ENCODE measurements at places on chromosomes 7 and 10.

DNA sequence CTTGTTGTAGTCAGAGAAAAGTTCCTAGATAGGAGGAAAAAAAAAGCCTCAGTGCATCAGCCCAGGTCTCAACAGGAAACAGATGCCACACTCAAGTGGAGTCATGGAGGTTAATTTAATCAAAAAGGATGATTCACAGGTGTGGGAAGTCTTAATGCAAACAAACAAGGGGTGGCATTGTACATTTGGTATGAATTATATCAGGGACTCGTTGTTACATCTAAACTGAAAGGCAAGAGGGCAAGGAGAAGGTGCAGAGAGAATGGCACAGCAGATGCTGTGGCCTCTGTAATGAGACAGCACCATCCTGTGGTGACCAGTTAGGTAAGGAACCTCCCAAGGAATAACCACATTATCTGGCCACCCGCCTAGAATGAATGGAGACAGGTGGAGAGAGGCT lies 133.7 kb downstream of the PTPRZ1 start:
- DNase-seq, result no peak

- DNase-seq, result no peak
Measured at GRCh38 chr7:120272701-120273475, at the start of gene KCND2. Gene KCND2, plus strand, starts transcription at chr7:120273175.

DNA sequence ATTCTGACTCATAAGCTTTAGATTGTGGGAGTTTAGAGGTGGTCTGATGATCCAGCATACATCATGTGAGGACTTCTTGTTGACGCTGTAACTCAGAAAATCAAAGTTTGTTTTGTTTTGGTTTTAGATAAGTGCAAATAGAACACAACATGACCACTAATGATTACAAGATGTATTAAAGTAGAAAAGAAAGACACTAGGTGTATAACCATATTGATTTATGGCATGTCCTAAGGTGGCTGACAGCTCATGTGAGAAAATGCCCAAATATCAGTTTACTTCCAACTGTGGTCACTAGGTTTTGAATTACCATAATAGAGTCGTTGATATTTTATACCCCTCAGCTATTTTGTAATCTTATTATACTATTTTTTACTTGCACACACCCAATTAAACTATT lies 1131.4 kb upstream of the PHF14 start:
- no peak for DNase-seq

DNA sequence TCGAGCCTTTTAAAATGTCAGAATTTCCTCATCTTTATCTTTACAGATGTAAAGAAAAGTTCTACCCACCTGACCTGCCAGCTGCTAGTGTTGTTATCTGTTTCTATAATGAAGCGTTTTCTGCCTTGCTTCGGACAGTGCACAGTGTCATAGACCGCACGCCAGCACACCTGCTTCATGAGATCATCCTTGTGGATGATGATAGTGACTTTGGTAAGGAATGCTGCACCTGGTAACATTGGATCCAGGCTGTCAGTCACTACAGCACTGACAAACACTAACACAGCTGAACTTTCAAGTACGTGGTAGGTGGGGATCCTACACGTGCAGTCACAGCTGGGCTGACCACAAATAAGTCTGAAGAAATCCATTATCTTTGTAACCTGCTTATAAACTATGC lies 77.6 kb downstream of the GALNT11 start:
- DNase-seq, result no peak

DNA sequence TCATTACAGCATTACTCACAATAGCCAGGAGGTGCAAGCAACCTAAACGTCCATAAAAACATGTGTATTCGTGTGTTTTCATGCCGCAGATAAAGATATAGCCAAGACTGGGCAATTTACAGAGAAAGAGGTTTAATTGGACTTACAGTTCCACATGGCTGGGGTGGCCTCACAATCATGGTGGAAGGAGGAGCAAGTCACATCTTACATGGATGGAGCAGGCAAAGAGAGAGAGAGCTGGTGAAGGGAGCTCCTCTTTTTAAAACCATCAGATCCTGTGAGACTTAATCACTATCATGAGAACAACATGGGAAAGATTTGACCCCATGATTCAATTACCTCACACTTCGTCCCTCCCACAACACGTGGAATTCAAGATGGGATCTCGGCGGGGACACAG lies 33.0 kb downstream of the PDLIM1 start:
- no peak for DNase-seq

DNA sequence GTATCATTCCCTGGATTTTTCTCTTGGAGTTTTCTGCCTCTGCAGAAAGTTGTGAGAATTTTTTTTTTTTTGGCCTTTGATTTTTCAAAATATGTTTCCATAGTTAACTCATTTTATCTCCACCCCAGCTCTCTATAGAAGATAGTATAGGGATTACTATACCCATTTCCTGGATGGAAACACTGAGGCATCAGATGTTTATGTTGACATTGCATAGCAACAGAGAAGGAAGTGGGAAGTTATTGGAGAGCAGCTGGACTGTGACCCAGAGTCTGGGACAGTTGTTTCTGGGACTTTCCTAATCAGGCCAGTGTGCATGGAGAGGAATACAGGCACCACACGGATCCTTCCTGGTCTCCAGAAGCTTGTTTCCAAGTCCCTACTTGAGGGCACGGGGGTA lies 158.0 kb downstream of the CDH23 start:
- DNase-seq, result no peak

DNA sequence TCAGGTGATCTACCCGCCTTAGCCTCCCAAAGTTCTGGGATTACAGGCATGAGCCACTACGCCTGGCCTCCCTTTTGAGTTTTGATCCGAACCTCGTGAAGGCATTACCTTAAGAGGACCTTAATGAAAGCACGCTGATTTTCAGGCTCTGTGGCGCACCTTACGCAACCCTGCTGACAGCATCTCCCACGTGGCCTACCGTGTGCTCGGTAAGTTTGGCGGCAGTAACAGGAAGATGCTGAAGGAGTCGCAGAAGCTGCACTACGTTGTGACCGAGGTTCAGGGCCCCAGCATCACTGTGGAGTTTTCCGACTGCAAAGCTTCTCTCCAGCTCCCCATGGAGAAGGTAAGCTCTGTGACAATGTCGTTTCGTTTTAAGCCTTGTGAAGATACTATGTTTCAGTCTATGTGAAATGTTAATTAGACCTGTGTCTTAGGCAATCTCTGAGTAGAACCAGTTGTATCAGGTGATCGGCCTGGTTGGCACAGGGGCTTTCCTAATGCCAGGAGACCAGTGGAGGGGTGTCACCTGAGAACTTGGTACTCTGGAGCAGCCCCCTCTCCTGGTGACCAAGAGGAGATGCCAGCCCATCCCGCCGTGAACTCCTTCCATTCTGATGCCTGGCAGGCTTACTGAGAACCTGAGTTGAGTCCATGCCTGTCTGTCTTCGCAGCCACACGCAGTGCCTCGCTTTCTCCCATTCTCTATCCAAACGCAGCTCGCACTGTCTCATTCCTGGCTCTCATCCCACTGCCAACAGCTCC lies 43.5 kb downstream of the TRRAP start:
- DNase-seq, result no peak

- no peak for DNase-seq
Measured at GRCh38 chr7:119967221-119967620, 305.8 kb upstream of the KCND2 start.

- DNase-seq, result no peak
Measured at GRCh38 chr7:13411151-13411550, 578.3 kb downstream of the ETV1 start.

- DNase-seq, result no peak
Measured at GRCh38 chr7:115153769-115154477, 232.0 kb downstream of the MDFIC start.

- DNase-seq, result no peak
Measured at GRCh38 chr10:133526957-133527588, at the start of gene CYP2E1. Gene CYP2E1, plus strand, starts transcription at chr10:133527363. Its CDS starts 33 bp downstream, at chr10:133527396.

DNA sequence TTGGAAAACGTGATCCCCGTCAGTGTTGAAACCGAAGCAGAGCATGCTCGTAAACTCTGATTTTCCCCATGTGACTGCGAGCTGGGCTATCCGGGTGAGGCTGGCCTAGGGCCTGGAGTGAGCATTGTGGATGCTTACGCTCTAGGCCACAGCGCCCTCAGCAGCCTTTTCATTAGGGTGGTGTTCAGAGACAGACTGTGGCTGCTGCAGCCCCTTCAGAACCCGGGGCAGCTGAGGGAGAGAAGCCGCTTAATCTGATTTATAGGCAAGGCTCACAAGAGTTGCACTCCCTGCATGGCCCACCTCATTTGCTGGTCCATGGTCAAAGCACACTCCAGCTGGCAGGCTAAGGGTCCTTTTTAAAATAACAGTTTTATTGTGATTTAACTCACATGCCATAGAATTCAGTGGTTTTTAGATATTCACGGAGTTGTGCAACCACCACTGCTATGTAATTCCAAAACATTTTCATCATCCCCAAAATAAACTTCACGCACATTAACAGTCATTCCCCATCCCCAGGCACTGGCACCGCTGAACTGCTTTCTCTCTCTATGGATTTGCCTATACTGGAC lies 72.5 kb downstream of the SYPL1 start:
- DNase-seq, result no peak

DNA sequence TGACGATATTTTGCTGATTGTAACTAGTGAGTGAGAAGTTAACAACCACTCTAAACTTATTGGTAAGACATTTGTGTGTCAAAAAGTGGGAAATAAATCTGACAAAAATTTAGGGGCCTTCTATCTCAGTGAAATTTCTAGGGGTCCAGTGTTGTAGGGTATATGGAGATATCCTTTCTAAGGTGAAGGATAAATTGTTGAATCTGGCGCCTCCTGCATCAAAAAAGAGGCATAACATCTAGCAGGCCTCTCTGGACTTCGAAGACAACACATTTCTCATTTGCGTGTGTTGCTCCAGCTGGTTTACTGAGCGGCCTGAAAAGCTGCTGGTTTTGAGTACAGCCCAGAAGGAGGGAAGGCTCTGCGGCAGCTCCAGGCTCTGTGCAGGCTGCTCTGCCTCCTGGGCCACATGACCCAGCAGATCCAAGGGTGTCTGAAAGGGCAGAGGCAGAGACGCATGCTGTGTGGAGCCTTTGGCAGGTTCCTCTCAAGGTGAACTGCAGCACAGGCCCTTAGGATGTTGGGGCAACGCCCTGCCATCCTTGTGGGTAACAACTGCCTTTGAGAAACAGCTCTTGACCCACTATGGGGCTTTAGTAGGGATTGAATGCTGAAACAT lies 72.4 kb downstream of the LMBR1 start:
- no peak for DNase-seq

GRCh38 chr10:20457649-20458048 lies 439.5 kb downstream of the NEBL start:
- DNase-seq, result no peak

DNA sequence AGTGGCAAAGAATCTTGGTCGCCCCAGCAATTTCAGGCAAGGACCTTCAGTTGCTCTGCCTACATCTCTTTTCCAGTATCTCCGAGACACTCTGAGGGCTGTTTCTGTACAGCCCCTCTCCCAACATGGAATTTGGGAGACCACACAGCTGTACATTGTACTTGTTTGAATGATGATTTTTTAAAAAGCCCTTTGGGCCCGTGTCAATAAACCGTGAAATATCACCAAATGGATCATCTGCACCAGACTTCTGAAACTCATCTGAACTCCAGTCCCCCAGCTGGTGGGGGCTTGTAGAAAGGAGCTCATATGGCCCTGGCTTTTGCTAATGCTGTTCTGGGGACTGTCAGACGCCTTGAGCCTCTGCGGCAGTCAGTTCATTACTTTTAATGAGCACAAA lies 374.9 kb downstream of the BBS9 start:
- no peak for DNase-seq

- no peak for DNase-seq
Measured at GRCh38 chr10:122656741-122657140, 42.9 kb downstream of the C10orf120 start.

DNA sequence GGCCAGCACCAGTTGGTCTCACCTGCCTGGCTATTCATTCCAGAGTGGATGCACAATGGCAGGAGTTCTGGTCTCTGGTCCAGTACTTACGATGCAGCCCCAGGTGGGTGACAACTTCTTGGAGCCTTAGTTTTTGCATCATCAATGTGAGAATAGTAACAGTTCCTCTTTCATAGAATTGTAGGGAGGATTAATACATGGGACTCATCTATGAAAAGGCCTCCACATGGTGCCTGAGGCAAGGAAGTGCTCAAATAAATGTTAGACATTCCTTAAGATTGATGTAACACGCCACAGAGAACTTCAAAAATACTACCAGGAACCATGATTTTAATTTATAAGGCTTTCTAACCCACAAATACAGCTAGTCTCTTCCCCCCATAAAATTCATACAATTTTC lies 120.1 kb upstream of the CHST15 start:
- no peak for DNase-seq

GRCh38 chr10:36728626-36729025 lies 396.8 kb upstream of the ANKRD30A start:
- no peak for DNase-seq

DNA sequence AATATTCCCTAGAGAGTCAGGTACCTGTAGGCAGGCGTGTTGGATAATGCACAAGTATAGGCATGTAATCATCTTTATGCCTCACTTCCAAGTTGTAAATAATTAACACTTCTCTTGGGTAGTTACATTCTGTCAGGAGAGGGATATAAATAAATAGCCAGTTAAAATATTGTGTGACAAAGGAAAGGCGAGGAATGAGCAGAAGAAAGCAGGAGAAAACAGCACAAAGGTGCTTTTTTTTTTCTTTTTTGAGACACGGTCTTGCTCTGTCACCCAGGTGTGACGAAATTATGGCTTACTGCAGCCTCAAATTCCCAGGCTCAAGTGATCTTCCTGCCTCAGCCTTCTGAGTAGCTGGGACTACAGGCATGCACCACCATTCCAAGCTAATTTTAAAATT lies 99.2 kb upstream of the LYZL2 start:
- DNase-seq, result no peak

DNA sequence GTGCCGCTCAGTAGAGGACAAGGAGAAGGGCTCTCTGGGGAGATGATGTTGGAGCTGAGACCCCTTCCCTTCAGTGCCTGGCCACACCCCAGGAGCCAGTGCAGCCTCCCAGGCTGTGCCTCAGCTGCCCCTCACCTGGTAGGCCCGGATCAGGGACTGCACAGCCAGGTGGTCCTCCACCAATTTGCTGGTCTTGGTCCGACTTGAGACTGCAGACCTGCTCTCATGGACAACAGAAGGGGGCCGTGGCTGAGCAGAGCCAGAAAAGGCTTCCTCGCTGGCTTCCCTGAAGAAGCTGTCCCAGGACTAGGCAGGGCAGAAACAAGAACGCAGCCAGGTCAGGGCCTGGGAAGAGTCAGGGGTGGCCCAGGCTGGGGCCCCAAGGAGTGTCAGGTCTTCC lies 5.5 kb downstream of the OGDHL start:
- DNase-seq, result no peak
